Kidney (tissue), 22 donors: ENCODE measurements at places on chromosomes 2 and 18. TPM values are rescaled to one million over a fixed set of nuclear protein-coding genes. Genes with fewer than 3 reads are reported as not detected.
A peak's percentile ranks its signal among the peaks of the same experiment; 100 is the strongest.

GRCh38 chr2:61793389-61793836 lies 60.4 kb downstream of the FAM161A start:
- DNase-seq: peak; percentile 76

DNA sequence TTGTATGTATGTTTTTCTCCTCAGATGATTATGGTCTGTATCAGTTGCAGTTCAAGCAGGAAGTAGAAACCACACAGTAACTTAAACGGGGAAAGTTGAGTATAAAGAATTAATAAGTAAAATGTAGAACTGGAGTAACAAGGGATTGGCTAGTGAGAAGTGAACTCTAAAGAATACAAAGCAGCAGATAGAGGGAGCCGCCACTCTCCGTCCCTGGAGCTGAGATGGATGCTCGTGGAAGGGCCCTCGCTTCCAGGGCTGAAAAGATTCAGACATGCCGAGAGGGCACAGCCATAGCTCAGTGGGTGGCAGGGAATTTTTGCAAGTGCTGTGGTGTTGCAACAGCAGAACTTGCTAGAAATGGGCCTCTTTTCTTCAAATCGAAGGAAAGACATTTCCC lies 155.8 kb downstream of the COL6A3 start:
- no peak for DNase-seq

GRCh38 chr2:153940511-153940910 lies 68.8 kb downstream of the GALNT13 start:
- DNase-seq: no peak

- no peak for DNase-seq
These were observed 9.2 kb downstream of the IMPA2 start for GRCh38 chr18:11990539-11990938.

DNA sequence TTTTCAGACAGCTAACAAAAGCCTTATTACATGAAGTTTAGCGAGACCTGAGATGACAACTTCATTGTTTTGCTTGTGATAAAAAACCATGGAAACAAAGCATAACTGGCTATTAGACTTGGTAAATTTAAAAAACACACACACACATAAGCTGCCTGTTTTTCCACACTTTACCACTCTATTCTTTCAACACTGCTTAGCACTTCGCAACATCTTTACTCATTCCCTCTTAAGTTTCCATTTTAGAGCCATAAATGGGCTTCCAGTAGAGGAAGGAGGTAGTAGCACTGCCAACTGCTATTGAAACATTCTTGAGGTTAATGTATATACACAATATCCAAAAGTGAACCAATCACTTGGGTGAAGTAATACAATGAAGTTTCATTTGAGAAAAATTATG lies 54.1 kb downstream of the BAZ2B start:
- DNase-seq: no peak

GRCh38 chr2:53275743-53276142 lies 491.9 kb upstream of the CHAC2 start:
- DNase-seq: no peak

DNA sequence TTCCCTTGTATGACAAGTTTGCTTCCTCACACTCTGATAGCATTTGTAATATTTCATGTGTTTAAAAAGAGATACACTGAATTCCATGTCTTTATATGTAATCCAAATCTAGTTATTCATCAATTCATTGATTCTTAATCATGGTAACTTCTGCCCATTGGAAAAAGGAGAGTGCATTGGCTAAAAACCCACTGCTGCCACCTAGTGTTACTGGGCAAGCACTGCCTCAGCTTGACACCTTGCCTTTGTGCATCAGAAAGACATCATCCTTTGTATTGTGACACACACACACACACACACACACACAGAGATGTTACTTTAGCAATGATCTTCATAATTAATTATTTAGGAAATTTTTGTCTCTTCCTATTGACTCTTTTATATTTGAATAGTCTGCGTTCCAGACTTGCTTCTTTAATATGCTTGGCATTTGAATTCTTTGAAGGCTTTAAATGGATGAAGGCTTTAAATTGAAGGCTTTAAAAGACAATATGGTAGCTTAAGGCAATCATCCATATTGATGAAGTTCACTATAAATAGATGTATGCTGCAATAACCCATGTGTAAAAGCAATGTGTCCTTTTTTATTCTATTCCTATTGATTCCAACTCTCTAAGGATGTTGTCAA lies 414.2 kb upstream of the CHST9 start:
- DNase-seq: no peak

GRCh38 chr18:22056950-22057349 lies 112.4 kb upstream of the GATA6 start:
- DNase-seq: no peak

DNA sequence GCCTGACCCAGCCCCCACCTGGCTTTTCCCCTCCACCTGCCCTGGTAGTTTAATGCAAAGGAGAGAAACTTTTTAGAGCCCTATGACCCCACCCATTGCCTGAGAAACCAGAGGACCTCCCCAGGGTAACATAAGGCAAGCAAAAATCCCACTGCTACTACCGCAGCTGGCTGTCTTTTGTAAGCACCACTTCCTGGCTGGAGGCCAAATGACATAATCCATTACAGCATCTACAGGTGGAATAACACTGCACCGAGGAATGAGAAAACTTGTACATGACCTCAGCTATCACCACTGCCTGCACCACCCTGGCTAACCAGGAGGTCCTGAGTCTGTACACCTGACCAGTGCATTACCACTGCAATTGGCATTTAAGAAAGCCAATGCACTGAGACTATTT lies 149.6 kb upstream of the GALNT5 start:
- no peak for DNase-seq

GRCh38 chr2:29394981-29395350 lies 279.8 kb downstream of the CLIP4 start:
- peak; percentile 51 for DNase-seq

- peak; percentile 44 for DNase-seq
These were observed 13.0 kb downstream of the KIF5C start for GRCh38 chr2:148888003-148888501.

- DNase-seq: peak; percentile 14
These were observed 612.7 kb downstream of the EPHA4 start for GRCh38 chr2:220959391-220959802.

- no peak for DNase-seq
These were observed 498.3 kb upstream of the LRRTM4 start for GRCh38 chr2:78020491-78020890.

DNA sequence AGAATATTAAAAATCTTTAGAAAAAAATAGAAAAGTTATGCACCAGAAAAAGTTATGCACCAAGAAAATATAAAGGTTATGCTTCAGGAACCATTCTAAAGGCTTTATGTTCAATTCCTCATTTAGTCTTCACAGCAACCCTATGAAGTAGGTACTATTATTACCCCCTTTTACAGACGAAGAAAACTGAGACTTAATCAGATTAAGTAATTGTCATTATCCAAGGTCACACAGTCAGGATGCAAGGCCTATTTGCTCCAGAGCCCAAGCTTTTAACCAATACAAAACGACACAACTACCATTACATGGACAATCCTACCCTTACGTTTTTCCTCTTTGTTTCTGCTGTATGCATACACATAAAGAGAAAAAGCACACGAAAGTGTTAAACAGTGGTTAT lies 5.0 kb downstream of the INO80D start:
- DNase-seq: no peak

GRCh38 chr2:17206771-17207170 lies 311.5 kb downstream of the RAD51AP2 start:
- no peak for DNase-seq

DNA sequence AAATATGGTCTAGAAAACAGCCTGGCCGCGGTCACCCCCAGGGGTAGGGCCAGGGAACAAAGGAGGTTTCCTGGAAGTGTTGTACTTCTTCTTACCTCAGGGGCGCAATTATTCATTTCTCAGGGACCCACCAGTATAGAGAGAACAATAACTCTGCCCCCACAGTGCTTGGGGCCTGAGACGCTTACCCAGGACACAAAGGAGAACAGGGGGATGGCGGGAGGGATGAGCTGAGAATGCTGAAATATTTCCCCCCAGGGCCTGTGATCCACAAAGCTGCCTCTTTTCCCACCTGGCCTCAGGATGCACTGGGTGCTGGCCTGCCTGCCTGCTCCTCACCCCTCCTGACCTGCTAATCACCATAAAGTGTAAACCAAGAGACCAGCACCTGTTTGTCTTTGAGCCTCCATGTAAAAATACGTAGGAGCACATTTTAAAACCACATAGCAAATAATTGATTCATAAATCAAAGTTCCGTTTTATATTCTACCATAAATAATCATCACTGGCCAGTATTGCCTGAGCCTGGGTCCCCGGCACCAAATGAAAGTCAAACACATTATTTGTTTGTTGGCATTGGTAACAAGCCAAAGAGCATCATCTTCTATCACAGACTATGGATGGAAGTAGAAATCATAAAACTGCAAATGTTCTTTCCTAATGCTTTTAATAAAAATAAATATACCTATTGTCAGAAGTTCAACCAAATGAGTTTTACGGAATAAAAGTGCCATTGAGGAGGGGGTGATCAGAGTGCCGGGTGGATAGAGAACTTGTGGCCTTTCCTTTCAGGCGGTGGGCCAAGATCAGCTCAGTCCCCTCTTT lies 67.3 kb upstream of the RMDN2 start:
- peak; percentile 79 for DNase-seq

DNA sequence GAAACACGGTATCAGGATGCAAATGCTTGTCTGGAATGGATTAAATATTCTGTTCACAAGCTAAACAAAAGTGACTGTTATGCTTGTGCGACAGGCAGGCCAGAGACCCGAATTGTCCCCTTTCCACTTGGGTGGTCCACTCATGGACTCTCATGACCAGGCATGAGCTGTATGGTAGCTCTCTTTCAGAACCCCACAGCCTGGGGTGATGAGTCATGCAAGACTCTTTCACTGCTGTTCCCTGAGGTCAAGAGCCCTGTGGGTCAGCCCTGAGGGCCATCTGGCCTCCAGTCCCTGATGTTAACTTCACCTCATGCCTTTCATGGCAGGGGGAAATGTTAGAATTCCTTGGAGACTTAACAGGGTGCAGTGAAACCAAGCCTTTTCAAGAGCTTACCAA lies 13.7 kb upstream of the SAP130 start:
- no peak for DNase-seq

DNA sequence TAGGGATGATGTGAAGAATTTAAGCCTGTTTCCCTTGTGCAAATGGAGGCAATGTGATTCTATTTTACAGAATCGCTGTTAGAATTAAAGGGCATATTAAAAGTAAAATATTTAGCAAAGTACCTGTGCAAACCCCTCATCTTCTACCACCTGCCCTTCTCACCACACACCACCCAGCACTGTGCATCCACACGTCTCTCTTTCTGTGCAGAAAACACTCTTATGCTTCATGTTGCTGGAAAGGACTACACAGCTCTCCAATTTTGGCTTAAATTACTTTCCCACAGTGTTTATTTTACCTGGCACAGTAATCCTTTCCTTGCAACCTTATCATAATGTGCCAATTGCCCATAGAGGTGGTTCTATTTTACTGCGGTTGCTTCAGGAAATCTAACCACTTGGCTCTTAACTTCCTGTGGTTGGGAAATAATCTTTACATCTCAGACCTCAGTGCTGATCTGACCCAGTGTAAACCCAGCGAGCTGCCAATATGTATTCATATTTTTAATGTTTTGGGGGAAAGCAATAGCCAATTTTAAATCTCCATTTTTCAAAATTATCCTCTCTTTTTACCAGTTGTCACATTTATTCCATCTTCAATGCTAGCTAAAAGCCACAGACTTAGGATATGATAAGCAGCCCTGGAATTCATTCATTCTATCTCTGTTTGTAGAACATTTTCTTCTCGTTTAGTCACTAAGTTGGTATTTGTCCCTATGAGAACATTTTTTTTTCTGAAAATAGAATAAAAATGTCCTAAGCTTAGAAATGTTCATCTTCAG lies 250.9 kb downstream of the DSEL start:
- no peak for DNase-seq

- no peak for DNase-seq
These were observed 94.8 kb downstream of the FTCDNL1 start for GRCh38 chr2:199756211-199756610.

- peak; percentile 29 for DNase-seq
These were observed 138.6 kb upstream of the SCN7A start for GRCh38 chr2:166632616-166633015.

GRCh38 chr18:44771956-44772917 lies 91.5 kb downstream of the SETBP1 start:
- peak; percentile 40 for DNase-seq

GRCh38 chr2:128490321-128490720 lies 171.7 kb upstream of the HS6ST1 start:
- DNase-seq: no peak

DNA sequence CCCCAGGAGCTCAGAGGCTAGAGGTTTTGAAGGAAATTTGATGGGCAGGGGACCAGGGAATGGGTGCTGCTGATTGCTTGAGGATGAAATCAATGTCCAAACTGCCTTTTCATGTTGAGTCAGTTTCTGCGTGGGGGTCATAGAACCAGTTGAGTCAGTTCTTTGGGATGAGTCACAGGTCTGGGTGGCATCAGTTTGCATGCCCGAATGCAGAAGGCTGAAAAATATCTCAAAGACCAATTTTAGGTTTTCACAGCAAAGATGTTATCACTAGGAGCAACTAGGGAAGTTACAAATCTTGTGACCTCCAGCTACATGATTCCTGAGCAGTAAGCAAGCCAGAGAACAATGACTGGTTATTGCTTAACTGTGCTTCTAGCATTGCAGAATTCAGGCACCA lies 1135.1 kb upstream of the CRIM1 start:
- DNase-seq: no peak

DNA sequence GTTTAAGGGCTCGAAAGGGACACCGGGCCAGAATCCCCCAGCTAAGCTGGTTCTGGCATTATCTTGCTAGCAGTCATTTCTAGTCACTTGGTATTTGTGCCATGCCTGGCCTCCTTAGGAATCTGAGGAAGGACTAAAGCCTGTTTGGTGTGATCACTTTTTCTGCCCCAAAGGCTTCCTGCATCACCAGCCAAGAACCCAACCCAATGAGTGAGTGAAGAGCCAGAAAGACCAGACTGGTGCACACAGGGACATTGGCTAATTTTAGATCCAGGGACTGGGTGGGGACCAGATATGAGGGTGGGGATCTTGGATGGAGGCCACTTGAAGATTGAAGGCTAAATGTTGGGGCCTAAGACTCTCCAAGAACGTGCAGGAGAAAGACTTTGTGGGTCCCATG lies 411.9 kb upstream of the TNP1 start:
- DNase-seq: no peak

GRCh38 chr2:107001551-107001950 lies 115.6 kb upstream of the ST6GAL2 start:
- no peak for DNase-seq

- DNase-seq: no peak
These were observed 5.8 kb upstream of the SMYD5 start for GRCh38 chr2:73208258-73208657.

- no peak for DNase-seq
These were observed 124.3 kb upstream of the SLC39A10 start for GRCh38 chr2:195532628-195533271.

DLGAP1 gene
- 32.8 TPM for total RNA-seq

MBP gene
- total RNA-seq: 61.2 TPM

SERPINB2 gene
- not detected for total RNA-seq

ROCK2 gene
- 58.3 TPM for total RNA-seq

CAPN14 gene
- total RNA-seq: 0.25 TPM

RNASEH1 gene
- total RNA-seq: 21.1 TPM

ABCG8 gene
- total RNA-seq: 0.13 TPM

UGT1A1 gene
- total RNA-seq: 1.4 TPM

CD226 gene
- total RNA-seq: 5.0 TPM

CCBE1 gene
- 2.2 TPM for total RNA-seq

TXNDC2 gene
- 0.16 TPM for total RNA-seq
